Esophagus squamous epithelium (tissue), 5 donors: ENCODE measurements at places on chromosomes 16 and 17.

- DNase-seq, result no peak
Measured at GRCh38 chr17:28018439-28019070, 23.9 kb upstream of the NLK start.

- DNase-seq, result no peak
Measured at GRCh38 chr17:37024181-37024637, 75.5 kb downstream of the AATF start.

GRCh38 chr16:75105306-75106061 is 11.1 kb downstream of the LDHD start:
- no peak for DNase-seq

- DNase-seq, result no peak
Measured at GRCh38 chr16:456891-457483, 31.5 kb downstream of the RAB11FIP3 start.

DNA sequence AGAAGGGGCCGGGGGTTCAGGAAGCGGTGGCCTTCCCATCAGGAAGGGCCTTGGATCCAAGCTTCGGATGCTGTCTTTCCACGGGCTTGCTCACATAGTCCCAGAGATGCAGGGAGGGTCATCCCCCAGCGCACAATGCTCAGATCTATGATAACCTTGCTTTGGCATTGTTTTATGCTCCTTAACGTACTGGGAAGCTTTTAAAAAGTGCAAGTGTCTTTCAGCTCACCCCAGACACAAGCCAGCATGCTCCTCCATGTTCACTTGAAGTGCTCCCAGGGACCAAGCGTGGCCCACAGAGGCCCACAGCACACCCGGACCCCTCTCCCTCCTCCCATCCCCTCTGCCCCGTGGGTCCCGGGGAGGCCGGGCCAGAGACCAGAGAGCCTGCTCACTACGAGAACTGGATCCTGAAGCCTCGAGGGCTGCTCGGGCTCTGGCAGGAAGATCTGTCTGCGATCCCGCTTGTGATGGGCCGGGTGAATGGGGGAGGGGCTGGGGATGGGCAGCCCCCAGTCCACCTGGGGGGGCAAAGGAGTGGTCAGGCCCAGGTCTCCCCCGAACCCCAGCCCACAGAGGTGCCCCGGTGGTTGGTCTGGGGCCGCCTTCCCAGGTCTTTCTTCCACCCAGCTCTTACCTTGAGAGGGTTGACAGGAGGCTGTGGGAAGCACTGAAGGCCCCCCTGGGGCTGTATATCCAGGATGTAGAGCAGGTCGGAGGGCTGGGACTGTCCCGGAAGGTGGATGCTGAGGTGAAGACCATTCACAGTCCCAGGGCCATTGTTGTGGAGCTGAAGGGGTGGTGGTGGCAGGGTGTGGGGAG is 11.8 kb upstream of the FAM171A2 start:
- no peak for DNase-seq

DNA sequence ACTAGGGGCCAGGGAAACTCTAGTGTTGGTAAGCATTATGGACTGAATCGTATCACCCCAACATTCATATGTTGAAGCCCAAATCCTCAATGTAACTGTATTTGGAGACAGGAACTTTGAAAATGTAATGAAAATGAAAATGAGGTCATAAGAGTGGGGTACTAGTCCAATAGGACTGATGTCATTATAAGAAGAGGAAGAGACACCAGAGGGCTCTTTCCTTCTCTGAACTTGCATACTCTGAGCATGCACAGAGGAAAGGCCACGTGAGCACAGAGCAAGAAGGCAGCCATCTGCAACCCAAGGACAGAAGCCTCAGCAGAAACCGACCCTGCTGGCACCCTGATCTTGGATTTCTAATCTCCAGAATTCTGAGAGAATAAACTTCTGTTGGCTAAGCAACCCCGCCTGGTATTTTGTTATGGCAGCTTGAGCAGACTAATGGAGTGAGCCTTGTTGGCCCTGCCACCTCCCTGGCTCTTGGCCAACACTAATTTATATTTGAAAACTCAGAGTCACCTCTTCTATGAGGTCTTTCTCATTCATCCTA is 273.4 kb downstream of the NTN1 start:
- DNase-seq, result no peak

DNA sequence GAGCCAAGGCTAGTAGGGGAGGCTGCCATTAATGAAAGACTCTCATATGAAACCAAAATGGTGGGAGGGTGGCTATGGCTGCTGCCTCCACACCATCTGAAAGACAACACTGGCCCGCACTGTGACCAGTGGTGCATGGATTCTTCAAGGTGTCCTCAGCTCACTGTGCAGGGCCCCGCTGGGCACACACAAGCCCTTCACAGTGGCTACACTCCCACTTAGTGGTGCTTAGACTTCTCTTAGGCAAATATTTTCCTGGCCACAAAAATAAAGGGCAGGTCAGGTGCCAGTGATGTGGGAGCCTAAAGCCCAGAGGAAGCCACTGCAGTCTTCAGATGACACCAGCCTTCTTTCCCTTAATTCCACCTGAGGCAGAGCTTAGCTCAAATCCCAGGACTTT is 38.1 kb upstream of the IRX3 start:
- DNase-seq, result no peak

DNA sequence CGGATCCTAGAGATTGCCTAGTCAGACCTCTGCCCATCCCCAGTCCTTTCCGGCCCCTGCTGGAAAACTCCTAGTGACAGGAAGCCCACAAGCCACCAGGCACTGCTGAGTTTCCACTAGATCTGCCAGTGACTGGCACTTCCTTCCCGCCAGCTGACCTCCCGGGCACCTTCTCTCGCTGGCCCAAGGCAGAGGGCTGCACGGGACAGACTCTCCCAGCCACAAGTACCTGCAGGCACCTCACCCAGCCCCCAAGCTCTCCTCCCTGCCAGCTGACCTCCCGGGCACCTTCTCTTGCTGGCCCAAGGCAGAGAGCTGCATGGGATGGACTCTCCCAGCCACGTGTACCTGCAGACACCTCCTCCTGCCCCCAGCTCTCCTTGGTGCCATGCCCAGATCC is 66.3 kb upstream of the DOC2B start:
- no peak for DNase-seq

- DNase-seq, result no peak
Measured at GRCh38 chr17:73697872-73698271, 53.6 kb upstream of the SDK2 start.

DNA sequence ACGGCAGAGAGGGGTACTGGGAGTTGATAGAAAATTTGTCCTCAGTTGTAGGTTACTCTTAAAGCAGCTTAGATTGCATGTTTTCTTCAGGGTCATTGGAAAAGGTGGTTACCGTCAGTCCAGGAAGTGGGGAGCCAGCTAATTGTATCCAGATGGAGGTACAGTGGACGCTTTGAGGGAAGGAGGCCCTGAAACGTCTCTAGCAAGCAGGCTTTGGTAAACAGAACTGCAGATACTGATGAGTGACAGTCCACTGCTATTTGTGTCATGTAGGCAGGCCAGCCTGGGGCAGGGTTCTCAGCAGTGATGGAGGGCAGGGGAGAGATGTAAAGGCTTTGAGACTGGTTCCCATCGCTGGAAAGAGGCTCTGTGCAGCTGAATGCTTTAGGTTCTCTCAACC is 30.2 kb upstream of the ST6GALNAC1 start:
- no peak for DNase-seq

- DNase-seq, result no peak
Measured at GRCh38 chr17:28427371-28427770, 21.4 kb upstream of the SLC46A1 start.

GRCh38 chr17:17729620-17730249 is 48.5 kb downstream of the RAI1 start:
- DNase-seq, result no peak
